ENCODE measurements at places on chromosomes 1 and 21.
A peak's percentile ranks its signal among the peaks of the same experiment; 100 is the strongest.

- no peak for DNase-seq
Observed at GRCh38 chr1:15876357-15877055, 29.0 kb downstream of the SPEN start.

DNA sequence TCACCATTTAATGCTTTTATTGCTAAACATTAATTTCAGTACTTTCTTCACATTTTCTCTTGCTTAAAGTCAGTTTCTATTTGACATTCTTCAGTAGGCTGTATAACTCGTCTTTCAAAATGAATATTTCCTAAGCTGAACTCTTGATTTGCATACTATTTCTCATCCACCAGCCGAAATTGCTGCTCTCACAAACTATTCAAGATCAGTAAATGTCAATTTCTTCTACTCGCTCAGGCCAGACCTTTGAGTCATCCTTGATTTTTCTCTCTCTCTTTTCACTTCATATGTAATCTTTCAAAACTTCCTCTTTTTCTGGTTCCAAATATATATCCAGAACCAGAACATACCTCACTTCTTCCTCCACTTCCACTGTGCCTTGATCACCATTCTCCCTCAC is 990.0 kb downstream of the KCNT2 start:
- DNase-seq: no peak

DNA sequence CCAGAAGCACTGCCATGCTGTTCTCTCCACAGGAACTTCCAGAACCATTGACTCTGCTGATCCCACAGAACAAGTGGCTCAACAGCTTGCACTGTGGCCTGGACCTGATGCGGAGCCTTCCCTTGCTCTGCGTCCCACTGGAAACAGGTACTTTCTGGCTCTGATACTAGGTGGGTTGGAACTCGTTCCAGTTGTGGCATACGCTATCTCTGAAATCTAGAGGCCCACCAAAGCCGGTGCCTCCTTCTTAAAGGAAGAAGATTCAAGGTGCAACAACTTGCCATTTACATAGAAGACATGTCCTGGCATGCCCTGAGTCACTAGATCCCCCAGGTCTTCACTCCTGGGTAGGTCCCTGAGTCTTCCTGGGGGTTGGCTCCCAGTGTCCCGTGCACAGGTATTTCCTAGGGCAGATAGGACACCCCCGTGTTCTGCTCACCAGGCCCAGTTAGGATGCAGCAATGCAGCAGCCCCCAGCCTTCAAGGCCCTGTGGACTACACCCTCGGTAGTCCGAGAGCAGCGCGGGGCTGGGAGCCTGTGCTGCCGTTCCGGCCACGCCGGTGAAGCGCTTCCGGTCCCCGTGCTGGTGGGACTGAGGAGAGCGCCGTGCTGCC is 10.8 kb upstream of the PCBP3 start:
- no peak for DNase-seq

DNA sequence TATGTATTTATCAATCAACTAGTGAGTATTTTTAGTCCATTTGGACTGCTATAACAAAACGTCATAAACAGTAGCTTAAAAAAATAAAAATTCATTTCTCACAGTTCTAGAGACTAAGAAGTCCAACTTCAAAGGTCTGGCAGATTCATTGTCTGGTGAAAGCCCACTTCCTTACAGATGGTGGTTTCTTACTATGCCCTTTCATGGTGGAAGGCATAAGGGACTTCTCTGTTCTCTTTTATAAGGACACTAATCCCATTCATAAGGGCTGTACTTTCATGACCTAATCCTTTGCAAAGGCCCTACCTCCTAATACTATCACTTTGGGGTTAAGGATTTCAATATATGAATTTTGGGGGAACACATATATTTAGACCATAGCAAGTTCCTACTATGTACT is 37.9 kb downstream of the KRTAP20-3 start:
- DNase-seq: no peak

- DNase-seq: peak; percentile 46
Observed at GRCh38 chr1:247118946-247119446, 14.8 kb upstream of the ZNF669 start.

DNA sequence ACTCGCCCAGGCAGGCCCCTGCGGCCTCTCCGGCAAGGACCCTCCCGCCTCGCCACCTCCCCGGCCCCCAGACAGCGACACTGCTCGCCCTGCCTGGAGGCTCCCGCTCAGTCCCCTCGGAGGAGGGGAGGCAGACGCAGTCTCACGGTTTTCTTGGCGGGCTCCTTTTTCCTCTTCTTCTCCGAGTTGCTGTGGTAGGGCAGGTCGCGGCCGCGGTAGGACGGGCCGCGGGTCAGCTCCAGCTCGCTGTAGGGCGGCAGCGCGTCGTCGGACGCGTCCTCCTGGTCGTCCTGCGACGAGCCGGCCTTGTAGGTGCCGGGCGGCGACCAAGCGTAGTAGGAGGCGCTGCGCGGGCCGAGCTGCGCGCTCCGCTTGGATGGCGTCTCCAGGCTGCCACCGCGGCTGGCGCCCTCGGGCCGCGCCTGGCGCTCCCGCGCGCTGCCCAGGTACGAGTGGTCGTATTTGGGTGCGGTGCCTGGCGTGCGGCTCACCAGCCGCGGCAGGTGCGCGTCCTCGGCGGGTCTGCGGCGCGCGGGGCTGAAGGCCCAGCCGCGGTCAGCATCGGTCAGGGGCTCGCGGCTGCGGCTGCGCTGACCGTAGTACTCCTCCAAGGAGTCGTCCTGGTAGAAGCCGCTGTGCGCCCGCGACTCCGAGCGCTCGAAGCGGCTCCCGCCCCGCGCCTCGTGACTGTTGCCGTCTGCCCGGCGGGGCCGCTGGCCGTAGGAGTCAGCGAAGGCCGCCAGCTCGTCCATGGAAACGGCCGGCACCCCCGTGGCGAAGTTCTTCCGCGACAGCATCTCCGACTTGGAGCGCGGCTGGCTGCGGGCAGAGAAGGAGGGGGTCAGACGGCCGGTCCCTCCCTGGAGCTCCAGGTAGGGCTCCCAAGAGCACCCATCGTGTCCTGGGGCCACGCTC is 44.8 kb upstream of the TADA1 start:
- DNase-seq: peak; percentile 72

DNA sequence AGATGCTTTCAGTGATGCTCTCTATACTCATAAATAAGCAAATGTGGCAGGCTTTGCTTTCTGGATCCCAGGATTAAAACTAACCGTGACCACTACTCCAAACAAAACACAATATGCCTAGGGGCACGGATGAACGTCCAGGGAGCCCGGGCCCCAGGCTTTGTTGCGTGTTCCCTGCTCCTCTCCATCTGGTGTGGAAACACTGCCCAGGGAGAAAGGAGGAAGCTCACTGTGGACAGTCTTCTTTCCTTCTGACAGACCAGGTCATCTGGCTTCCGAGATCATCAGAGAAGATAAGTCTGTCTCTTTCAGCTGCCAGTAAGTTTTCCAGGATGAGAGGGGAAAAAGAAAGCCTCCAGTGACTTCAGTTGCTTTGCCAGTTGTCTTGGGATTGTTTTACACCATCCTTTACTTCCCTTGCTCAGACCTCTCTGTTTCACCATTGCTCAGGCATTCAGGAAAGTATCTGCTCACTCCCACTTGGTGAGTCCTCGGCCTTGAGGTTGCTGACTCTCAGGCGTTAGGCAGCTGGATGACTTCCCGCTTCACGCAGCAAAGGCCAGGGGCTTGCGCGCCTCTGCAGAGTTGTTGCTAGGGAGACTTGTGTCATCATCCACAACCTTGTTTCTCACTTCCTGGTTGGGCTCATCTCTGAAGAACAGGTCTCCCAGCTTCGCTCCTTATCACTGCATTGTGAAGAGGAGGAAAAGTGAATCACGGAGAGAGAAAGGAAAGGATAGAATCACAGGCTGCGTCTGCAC is 20.6 kb upstream of the PGD start:
- no peak for DNase-seq

- DNase-seq: no peak
Observed at GRCh38 chr21:44390886-44391285, 37.5 kb downstream of the TRPM2 start.

- DNase-seq: peak; percentile 63
Observed at GRCh38 chr1:234918181-234918841, 210.3 kb downstream of the TOMM20 start.

- DNase-seq: no peak
Observed at GRCh38 chr1:31152181-31152795, 86.8 kb upstream of the PUM1 start.

GRCh38 chr1:64867266-64867665 is 99.1 kb downstream of the JAK1 start:
- DNase-seq: no peak

DNA sequence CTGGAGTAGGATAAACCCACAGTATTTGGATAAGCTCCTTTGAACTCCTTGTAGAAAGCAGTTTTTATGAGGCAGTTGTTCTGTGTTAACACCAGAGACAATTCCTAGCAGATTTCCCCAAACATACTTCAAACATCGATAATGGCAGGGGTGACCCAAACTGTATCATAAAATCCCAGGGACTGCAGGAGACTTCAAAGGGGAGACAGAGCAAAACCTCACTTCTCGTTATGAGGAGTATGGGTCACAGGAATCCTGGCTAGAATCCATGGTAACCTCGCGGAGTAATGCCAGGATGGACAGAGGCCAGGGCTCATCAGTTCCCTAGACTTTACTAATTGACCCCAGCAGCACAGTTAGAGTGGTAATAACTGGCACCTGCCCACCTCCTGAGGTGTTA is 148.0 kb downstream of the DHRS3 start:
- DNase-seq: no peak

DNA sequence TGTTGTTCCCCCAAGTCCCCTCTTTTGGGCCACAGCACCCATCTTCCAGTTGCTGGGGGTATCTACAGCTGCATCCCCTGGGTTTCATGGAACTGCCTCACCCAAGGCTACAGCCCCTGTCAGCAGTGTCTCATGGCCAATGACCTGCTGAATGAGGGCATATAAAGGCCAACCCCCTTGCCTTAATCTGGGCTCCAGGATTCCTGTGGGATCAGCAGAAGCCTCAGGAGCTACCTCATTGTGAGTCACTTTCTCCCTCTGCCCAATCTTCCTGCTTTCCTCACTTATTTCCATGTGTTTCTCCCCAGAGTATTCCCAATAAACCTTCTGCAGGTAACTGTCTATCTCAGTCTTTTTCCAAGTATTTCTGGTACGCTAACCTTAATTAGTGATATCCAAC is 37.3 kb upstream of the SYT14 start:
- no peak for DNase-seq

- DNase-seq: no peak
Observed at GRCh38 chr1:167924543-167925231, 10.8 kb upstream of the ADCY10 start.

DNA sequence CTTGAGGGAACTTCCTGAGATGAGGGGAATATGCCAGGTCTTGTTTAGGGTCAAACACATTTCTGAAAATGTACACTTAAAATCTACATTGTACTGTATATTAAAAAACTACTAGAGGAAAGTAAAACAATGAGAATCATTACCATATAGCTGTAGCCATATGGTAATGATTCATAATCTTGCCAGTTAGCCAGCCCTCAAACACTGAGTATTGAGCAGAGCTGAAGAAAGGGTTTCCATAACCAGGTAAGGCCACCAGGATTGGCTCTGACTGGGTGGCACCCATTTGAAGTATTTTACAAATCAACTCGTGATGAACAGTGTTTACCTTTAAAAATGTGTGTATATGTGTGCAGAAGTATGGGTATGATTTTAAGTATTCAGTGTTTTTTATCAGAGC is 226.7 kb downstream of the SLC45A1 start:
- no peak for DNase-seq

GRCh38 chr1:10074059-10074851 is 41.5 kb downstream of the UBE4B start:
- DNase-seq: no peak

DNA sequence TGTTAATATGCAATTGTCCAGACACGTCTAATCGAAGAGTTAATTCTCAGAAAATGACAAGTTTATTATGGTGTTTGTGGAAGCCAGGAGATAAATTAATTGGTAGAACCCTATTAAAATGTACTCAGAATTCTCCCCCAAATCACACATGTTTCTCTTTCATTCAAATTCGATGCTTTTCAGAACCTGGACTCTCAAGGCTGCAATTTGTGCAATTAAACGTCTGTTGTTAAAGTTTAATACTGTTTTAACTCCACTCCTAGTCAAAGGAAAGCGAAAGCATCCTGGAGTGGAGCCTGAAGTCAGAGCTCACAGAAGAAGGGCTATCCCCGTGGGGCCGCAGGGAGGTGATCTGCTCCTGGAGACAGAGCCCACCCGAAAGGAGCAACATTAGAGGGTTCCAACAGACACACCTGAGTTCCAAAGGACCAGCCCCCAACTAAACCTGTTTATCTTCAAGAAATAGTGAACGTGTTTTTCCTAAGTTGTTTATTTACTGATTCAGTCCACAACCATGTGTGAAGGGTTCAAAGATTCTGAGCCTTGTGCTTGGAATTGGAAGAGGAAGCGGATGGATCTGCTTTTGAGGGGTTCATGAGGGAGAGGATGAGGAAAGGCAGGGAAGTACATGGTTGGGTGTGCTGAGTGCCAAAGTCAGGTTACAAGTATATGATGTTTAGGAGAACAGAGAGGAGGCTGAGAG is 68.0 kb upstream of the AKT3 start:
- no peak for DNase-seq

GRCh38 chr1:90761781-90762589 is 44.9 kb upstream of the BARHL2 start:
- DNase-seq: peak; percentile 19

- DNase-seq: no peak
Observed at GRCh38 chr1:93503163-93503562, 55.2 kb downstream of the FNBP1L start.

GRCh38 chr1:5982276-5982675 is 9.9 kb downstream of the NPHP4 start:
- no peak for DNase-seq

GRCh38 chr1:157596384-157596783 is 1.5 kb downstream of the FCRL4 start:
- DNase-seq: no peak

DNA sequence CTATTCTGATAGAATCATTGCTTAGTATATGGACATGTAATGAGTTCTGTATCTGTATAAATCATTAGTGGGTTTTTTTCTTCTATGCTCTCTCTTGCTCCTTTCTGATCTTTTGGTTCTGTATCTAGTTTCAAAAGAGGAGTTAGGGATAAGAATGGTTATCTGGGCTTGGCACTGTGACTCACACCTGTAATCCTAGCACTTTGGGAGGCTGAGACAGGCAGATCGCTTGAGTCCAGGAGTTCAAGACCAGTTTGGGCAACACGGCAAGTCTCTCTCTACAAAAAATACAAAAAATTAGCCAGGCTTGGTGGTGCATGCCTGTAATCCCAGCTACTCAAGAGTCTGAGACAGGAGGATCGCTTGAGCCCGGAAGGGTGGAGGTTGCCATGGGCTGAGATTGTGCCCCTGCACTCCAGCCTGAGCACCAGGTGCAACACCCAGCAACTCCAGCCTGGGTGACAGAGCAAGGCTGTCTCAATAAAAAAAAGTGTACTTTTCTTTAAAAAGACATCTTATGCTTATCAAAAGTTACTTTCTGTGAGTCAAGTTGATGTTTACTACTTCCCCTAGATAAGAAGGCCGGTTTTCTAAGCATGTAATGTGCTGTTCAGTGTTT is 27.7 kb upstream of the AXDND1 start:
- DNase-seq: no peak

Data from nephron progenitor cell (in vitro differentiated cells).